ENCODE measurements at places on chromosomes 16 and 17.

DNA sequence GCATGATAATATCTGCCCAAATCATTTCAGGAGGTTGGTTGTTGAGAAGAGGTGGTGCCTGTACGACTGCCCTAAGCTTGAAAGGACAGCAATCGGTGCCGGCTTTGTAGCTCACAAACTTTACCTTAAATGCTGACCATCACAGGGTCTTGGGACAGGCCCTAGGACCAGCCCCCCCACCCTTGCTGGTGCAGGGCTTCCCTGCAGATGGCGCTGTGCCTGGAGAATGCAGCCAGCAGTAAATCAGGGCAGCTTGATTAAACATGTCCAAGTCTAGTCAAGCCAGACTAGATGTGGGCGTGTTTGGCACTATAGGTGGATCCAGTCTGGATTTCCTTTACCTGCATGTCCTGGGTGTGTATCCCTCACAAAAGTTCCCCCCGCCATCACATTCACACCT is 135.5 kb upstream of the CRHR1 start:
- H3K36me3 ChIP-seq = no peaks in the 10 kb centered on the region
- peaks cover 5% of the 10 kb centered on the region for H3K4me1 ChIP-seq
- no peak overlapping the region for H3K27ac ChIP-seq

DNA sequence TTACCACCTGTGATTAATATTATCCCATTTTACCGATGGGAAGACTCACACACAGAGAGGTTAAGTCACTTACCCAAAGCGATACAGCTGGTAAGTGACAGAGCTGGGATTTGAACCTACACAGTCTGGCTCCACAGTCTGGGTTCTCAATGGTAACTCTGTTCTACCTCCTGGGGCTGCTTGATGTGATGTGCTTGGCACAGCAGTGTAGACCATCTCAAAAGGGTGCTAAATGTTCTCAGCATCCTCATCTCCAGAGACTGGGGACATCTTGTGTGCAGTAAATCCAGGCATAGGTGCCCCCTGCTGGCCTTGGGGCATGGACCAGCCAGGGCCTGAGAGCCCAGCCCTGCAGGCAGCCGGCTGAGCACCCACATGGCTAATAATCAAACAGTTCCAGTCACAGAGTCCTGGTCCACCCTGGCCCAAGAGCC is 15.4 kb upstream of the KATNB1 start:
- no peaks in the 10 kb centered on the region for H3K27me3 ChIP-seq
- DNase-seq = peak; percentile 72
- H3K4me3 ChIP-seq = no peak overlapping the region
- peaks cover 10% of the 10 kb centered on the region for H3K4me1 ChIP-seq

DNA sequence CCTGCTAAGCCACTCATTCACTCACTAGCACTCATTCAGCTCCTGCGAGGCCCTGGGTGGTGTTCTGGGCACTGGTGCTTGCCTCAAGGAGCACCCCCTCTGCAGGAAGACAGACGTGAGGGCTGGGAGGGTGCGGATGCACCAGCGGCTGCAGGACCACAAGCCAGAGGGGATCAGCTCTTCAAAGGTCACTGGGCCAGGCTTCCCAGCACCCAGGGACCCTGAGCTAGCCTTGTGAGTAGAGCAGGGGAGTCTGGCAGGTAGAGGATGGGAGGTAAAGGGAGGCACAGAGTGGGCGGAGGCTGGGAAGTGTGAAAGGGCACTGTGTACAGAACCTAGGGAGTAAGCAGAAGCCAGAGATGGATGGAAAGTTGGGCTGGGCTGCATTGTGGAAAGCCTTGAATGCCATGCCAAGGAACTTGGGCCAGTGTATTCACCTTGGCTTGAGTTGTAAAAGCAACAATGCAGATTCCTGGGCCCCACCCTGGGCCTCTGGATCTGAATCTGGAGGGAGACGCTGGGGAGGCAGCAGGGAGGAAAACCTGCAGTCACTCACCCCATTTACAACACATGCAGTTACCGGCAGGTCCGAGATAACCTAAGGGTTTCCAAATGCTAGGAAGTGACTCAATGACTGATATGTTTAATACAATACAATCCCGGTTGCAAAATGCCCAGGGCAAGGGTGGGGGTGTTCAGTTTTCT is 1.7 kb downstream of the IL4R start:
- H3K27me3 ChIP-seq = peaks cover 2% of the 10 kb centered on the region
- peaks cover 11% of the 10 kb centered on the region for H3K36me3 ChIP-seq
- peak overlapping the region; percentile 98 for H3K4me3 ChIP-seq
- peak overlapping the region; percentile 95 for H3K27ac ChIP-seq
- no peak for DNase-seq

GRCh38 chr17:74390680-74391653 is 23.7 kb downstream of the GPR142 start:
- no peak overlapping the region for H3K27ac ChIP-seq
- H3K4me3 ChIP-seq = no peak overlapping the region
- peak; percentile 42 for DNase-seq
- no peaks in the 10 kb centered on the region for H3K36me3 ChIP-seq
- no peaks in the 10 kb centered on the region for H3K4me1 ChIP-seq

GRCh38 chr16:57474671-57475661 is 11.3 kb downstream of the DOK4 start:
- H3K36me3 ChIP-seq = peaks cover 5% of the 10 kb centered on the region
- peak overlapping the region; percentile 45 for H3K4me3 ChIP-seq
- H3K4me1 ChIP-seq = peaks cover 8% of the 10 kb centered on the region
- no peaks in the 10 kb centered on the region for H3K27me3 ChIP-seq
- peak overlapping the region; percentile 27 for H3K27ac ChIP-seq
